ENCODE measurements at places on chromosomes 3 and 15.

DNA sequence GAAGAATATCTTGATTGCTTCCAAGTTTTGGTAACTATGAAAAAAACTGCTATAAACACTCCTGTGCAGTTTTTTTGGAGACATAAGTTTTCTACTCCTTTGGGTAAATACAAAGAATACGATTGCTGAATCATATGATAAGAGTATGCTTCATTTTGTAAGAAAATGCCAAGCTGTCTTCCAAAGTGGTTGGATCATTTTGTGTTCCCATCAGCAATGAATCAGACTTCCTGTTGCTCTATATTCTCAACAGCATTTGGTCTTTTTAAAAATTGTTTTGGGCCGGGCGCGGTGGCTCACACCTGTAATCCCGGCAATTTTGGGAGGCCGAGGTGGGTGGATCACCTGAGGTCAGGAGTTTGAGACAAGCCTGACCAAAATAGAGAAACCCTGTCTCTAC is 14.5 kb downstream of the BTD start:
- no peak for DNase-seq

- no peak for DNase-seq
Observed at GRCh38 chr3:127139601-127140500, 53.1 kb upstream of the PRR23E start.

DNA sequence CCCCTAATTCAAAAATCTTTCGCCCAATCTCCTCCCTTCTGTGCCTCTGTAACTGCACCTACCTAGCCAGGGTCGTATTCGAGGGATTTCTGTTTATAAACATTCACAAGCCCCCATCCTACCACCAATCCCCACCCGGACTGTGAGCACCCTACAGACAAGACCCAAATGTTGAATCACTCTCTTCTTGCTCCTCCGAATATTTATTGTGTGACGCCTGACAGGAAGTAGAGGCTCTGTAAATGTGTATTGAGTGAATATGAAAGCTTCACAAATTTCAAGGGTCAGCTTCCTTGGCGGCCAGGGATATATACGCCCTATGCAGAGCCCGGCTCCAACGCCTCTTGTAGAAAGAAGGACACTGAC is 1.6 kb downstream of the BDH1 start:
- no peak for DNase-seq

DNA sequence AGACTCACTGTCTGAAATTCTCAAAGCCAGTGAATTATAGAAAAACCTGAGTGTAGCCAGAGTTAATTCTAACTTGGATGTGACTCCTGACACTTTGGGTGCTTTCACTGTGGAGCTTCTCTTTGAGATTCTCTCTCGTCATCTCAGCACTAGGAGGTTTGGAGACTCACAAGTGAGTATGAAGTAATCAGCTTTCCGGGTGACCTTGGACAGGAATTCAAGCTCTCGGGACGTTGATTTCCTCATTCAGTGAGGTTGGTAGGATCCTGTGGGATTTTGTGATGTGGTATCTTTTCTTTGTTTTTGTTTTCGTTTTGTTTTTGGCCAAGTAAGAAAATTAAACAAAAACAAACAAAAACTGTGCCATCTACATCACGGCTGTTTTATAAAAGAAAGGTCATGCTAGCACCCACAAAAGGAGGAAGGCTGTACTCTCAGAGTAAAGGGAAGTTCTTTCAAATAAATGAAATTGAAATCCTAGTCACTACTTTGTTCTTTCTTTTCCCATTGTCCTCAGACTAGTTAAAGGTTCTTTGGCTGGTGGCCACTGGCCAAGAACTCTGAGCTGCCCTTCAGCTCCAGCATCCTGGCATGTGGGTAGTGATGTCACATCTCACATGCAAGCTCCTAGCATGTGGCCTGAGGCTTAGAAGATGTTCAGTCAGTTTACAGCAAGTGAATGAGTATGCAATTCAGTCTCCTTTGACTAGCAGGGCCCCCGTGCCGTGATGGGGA is 263.3 kb upstream of the TPM1 start:
- no peak for DNase-seq

- DNase-seq: no peak
Observed at GRCh38 chr3:29466442-29466841, 185.6 kb downstream of the RBMS3 start.

DNA sequence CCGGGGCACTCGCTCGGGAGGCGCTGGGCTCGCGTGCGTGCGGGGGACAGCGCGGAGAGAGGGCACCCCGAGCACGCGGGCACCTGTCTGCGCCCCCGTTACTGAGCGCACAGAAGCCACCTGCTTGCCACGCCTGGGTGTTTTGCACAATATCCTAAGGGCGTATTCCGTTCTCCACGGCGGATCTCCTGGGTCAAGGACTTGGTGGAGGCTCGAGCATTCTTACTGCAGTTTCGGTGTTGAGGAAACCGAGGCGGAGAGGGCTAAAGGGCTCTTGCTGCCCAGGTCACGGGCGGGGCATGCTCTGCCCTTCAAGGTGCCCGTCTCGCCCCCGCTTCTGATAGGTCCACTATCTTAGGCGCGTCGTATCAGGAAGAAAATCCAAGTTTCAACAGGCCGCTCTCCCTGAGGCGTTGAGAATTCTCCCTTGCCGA is 526 bp downstream of the GPD1L start:
- DNase-seq: no peak
